Activated CD8-positive, alpha-beta memory T cell treated with anti-CD3 and anti-CD28 coated beads, Interleukin-2, amount 10 ng/mL, durations not matched to agents 7 days and 5 days (primary cell): ENCODE measurements at places on chromosomes 16 and 17.

- DNase-seq, result no peak
Observed at GRCh38 chr17:50864747-50865059, 1.5 kb downstream of the TOB1 start.

- no peak for DNase-seq
Observed at GRCh38 chr17:80272366-80272765, 11.7 kb downstream of the RNF213 start.

- no peak for DNase-seq
Observed at GRCh38 chr16:70777496-70777895, 23.5 kb downstream of the VAC14 start.

DNA sequence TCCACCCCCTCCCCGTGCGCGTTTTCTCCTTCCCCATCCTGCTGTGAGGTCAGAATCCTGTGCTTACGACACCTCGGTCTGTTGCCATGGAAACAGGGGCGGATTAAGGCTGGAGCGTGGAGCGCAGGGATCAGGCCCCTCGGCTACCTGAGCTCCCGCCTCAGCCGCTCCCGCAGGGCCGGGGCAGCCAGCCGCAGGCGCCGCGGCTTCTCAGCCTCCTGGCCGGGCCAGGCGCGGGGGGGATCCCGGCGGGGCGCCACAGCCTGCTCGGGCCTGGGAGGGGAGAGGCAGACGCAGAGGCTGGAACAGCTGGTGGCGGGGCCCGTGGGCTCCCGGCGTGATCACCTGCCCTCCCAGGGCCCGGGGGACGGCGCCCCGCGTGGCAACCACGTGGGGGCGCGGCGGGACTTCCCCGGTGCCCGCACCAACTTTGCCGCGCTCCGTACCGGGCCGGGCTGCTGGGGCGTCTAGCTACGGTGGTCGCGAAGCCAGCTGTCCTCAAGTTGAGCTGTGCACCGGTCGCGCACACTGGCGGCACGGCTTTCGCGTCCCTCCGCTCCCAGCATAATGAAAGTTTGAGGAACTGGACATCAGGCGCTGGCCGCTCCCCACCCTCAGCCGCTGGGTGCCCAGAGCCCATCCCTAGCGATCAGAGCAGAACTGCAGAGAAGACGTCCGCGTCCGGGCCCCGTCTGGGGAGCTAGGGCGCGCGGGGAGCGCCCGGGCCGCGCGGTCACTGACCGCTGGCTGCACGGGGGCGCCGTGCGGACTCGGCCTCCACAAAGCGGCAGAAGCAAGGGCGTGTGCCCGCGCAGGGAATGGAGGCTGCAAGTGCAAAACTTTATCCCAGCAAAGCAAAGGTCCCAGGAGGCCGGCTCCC, 1.2 kb downstream of the RTN4RL1 start:
- no peak for DNase-seq

GRCh38 chr17:36741019-36741902, 139.9 kb downstream of the MRM1 start:
- no peak for DNase-seq

- DNase-seq, result peak; percentile 52
Observed at GRCh38 chr17:58615768-58616659, 75.8 kb downstream of the TEX14 start.

DNA sequence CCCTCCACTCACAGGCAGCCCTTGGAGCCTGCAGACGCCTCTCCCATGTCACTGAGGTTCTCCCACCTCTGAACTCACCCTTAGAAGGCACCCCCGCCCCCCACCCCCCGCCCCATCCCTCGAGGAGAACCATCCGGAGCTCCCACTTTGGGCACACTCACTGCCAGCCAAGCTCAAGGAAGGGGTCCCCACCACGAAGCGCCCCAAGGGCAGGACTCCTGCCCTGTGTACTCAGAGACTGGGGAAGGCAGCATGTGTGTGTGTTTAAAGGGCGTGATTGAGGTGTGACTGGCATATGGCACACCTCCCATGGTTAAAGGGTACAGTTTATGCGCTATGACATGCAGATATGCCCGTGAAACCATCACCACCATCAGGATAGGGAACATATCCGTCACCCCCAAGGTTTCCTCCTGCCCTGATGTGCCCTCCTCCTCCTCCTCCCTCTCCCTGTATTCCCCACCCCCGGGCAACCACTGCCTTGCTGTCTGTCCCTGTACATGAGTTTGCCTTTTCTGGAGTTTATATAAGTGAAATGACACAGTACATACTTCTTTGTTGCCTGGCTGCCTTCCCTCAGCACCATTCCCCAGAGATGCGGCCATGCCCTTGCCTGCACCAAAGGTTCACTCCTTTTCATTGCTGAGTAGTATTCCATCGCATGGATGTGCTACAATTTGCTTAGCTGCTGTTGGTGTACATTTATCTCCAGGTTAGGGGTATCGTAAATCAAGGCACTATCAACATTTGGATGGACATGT, 14.0 kb upstream of the RBFOX3 start:
- peak; percentile 15 for DNase-seq

- DNase-seq, result no peak
Observed at GRCh38 chr17:17551361-17551760, 40.1 kb downstream of the PEMT start.

GRCh38 chr16:58062821-58063220, 37.3 kb downstream of the MMP15 start:
- DNase-seq, result no peak

GRCh38 chr17:48047113-48047740, 932 bp upstream of the NFE2L1 start:
- no peak for DNase-seq

- no peak for DNase-seq
Observed at GRCh38 chr16:50664270-50664669, 16.8 kb downstream of the SNX20 start.

DNA sequence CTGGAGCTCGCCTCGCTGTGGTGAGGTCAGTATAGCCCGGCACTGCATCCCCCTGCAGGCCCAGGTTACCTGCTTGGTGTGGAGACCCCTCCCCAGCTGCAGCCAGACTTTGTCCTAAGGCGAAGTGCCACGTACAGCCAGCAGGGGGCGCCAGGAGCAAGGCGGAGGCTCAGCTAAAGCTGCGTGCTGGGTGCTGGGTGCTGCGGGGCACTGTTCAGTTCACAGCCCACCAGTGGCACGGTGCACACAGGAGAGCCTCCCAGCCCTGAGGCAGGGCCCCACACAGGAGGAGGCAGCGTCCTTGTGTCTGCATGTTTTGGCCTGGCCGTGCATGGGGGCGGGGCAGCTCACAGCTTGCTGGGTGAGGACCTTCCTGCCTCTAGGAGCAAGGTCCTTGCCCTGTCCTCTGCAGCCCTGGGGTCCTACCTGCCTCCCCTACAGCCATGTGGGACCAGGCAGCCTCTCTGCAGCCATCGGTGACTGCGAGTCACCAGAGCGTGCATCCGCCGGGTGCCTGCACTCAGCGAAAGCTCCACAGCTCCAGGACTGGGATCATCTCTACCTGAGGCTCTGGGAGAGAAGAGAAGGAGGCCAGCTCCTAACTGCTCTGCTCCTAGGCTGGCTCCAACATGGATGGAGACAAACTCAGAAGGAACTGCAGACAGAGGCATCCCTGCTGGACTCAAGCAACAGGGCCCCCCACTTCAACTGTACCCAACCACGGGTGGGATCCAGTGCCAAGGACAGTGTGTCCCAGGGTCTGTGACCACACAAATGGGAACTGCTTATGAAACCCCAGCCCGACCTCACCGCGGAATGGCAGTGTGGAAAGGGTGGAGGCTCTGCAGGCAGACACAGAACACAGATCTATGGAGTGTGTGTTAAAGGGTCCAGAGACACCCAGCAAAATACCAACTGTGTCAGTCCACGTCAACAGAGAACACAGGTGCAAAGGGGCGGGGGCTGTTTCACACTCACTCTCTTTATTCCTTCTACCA, 19.0 kb downstream of the SLC7A5 start:
- peak; percentile 83 for DNase-seq

DNA sequence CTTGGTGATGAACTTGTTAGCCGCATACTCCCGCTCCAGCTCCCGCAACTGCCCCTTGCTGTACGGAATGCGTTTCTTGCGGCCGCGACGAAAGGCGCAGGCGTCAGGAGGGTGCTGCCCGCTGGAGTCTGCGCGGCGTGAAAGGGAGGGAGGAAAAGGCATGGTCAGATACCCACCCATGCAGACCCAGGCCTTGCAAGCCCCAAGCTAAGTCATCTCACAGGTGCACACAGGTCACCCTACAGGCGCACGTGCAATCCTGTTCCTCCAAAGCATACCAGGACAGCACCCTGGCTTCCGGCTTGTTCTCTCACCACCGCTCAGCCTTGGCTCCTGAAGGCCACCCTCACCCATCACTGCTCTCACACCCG, 1.6 kb downstream of the HOXB13 start:
- DNase-seq, result no peak

GRCh38 chr17:51430591-51430990, 170.2 kb downstream of the UTP18 start:
- DNase-seq, result no peak

DNA sequence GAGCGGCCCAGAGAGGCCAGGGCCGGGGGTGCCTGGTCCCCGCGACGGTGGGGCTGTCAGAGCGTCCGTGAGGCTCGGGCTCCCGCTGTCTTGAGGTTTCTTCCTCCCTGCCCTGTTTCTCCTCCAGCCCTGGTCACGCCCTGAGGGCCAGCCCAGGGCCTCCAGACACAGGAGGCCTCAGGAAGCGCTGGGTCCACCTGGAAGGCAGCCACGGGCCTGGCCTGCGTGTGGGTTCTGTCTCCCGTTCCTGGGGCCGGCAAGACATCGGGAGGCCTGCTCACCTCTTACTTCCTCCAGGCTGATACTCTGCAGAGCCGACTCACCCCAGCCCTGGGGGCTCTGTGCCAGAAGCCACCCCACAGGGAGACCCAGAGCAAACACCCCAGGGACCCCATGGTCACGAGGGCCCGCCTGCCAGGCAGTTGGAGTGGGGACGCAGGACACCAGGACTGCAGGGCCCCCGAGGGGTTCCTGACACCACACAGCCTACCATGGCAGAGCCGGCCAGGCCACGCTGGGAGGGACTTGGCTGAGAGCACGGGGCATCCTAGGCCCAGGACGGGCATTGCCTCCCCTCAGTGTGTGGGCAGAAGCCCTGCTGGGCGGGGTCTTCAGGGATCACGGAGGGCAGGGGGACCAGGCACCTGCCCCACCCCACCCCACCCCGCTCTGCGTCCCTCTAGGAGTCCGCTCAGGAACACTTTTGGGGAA, 18.9 kb upstream of the CACNA1H start:
- DNase-seq, result no peak

DNA sequence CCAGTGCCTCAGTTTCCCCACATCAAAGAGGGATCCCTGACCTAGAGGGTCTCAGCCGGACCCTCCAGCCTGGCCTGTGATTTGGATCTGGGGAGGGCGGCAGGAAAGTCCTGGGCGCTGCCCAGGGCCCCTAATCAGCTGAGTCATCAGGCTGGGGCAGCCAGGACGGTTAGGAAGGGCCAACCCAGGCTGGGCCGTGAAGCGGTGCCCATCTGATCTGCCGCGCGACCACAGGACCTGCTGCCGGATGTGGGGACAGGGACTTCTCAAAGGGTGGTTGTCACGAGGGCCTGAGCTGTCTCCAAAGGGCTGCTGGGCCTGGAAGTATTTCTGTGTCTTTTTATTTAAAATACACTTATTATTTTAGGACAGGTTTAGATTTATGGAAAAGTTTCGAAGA, 4.4 kb downstream of the TPSAB1 start:
- no peak for DNase-seq

- no peak for DNase-seq
Observed at GRCh38 chr16:82736224-82736623, 109.5 kb downstream of the CDH13 start.

DNA sequence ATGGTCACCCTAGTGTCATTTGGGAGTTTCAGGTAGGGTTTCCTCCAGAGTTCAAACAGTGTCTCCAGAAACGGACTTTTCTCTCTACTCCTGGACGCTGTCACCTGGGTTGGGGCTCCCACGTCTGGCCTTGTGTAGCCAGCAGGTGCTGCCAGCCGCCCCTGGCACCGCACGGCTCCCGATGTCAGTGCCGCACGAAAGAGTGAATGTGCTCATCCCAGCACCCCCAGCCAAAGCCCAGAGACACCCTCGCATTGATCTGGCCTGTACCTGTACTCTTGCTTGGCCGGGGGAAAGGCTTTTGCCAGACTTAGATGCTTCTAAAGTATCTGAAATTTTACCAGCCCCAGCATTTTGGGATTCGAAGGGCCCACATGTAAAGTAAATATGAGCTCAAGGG, 351.9 kb downstream of the C16orf95 start:
- no peak for DNase-seq

GRCh38 chr16:69904495-69905170, 46.5 kb upstream of the CLEC18A start:
- no peak for DNase-seq

DNA sequence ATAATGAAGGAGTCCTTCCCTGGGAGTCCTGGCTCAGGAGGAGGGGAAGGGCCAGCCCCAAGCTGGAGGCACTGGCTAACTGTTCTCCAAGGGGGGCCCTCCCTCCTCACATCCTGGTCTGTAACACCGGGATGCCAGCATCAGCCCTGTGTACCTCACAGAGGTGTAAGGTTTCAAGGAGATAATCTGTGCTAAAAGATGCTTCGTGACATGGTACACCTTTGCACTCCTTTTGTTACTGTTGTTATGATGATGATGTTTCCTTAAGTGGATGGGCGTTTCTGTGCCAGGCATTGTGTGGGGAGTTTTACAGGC, 236.7 kb upstream of the TNRC6C start:
- peak; percentile 26 for DNase-seq

GRCh38 chr17:58568044-58568799, 53.8 kb upstream of the MTMR4 start:
- no peak for DNase-seq

DNA sequence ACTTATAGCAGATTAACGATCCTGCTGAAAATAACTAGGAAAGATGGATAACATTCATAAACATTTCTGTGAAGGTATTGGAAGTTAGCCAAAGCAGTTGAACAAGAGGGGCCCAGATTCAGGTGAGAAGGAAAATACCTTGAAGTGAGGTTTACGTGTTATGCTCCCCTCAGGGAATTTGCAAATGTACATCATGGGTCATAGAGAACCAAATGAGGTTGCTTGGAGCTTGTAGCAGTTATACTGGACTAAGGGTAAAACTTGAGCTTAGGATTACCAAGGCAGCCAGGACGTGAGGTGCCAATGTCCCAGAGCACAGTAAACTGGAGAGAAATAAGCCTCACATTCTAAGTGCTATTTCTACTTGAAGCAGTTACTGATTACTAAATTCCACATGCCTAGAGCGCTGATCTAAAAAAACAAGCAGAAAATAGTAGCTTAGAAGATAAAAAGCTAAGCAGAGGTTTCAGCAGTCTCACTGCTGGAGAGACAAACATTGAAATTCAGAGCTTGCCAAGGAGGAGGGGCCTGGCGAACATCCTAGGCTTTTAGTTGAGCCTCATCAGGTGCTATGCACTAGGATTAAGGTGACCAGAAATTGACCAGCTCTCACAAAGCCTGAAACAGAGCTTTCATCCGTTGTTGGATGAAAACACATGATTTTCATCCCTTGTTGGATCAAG, 136.7 kb upstream of the FAM20A start:
- DNase-seq, result no peak

DNA sequence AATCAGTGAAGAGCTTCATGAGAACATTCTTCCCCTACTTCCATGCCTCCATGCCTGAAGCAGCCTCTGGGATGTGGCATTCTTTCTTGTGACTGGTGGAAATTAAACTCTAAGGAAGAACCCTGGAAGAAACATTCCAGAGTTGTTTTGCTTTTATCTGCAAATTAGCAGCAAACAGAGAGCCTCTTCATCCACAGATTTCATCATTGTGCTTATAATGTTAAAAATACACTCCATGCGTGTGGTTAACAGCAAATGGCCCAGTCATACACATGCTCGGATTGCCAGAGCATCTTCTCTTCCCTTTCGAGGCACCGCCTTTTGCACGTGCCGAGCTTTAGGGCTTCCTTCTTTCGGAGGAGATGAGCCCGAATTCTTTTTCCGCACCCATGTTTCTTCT, 411.3 kb downstream of the SNX29 start:
- DNase-seq, result no peak
